ENCODE measurements at places on chromosomes 4 and X.

GRCh38 chr4:105808030-105808749 lies 87.1 kb upstream of the NPNT start:
- no peak for DNase-seq

DNA sequence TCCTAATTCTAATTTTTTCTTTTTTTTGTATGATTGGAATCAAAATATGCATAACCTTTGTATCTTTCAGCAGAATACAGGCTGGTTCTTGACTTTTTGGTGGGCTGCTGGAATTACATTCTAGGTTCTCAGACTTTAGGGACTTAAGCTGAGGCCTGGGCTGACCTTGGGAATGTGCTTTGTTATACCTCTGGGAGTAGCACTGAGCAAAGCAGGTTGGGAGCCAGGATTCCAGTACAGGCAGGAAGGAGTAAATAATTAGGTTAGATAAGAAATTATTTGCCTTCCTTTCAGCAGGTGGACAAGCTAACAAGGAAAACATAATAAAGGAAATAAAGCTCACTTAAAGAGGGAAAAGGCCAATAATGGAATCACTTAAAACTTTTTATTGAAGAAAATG lies 49.9 kb upstream of the SLC4A4 start:
- DNase-seq, result no peak

GRCh38 chr4:26218677-26219605 lies 101.9 kb upstream of the RBPJ start:
- no peak for DNase-seq

- DNase-seq, result peak; percentile 87
These were observed 4.2 kb upstream of the ZNF157 start for GRCh38 chrX:47366041-47366722.

- no peak for DNase-seq
These were observed 237.8 kb upstream of the PGRMC2 start for GRCh38 chr4:128525387-128525786.

DNA sequence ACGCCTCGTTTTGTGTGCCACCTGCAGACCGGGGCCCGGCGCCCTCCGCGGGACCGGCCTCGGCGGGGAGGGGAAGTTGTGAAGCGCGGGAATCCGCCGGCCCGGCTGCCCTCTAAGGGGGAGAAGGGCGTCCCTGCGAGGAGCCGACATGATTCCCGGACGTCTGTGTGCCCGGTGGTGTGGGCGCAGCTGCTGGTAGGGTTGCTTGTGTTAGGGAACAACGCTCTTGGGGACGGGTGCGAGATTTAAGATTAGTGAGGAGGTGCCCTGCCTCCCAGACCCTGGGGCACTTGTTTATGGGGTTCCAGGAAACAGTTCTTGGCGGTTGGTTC lies 627 bp downstream of the CDKN2AIP start:
- no peak for DNase-seq

GRCh38 chr4:62513306-62513705 lies 1313.2 kb downstream of the ADGRL3 start:
- no peak for DNase-seq

DNA sequence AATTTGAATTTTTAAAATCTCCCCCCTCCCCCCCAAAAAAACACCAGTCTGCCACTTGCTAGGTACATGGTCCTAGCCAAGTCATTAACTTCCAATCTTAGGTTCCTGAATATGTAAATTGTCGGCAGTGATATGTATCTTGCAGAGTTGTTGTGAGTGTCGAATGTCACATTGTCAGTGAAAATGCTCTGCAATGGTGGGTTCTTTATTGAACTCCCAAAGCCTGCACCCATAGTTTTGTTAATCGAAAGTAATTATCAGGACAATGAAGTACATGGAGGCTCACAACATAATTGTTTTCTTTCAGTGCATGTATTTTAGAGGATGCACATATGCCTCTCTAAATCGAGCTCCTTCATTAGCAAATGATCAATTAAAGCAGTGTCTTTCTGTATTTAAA lies 185.6 kb upstream of the S100G start:
- DNase-seq, result no peak

- DNase-seq, result no peak
These were observed 282.1 kb downstream of the BCOR start for GRCh38 chrX:39815631-39816030.

GRCh38 chrX:154758696-154759095 lies 4.0 kb upstream of the DKC1 start:
- DNase-seq, result no peak

- no peak for DNase-seq
These were observed 191.8 kb downstream of the ADAM29 start for GRCh38 chr4:175109933-175110332.

- DNase-seq, result no peak
These were observed 248.1 kb downstream of the EVC2 start for GRCh38 chr4:5460106-5460801.

GRCh38 chrX:109857584-109858228 lies 124.6 kb upstream of the ACSL4 start:
- no peak for DNase-seq

GRCh38 chrX:129115935-129116334 lies 407.4 kb downstream of the SMARCA1 start:
- DNase-seq, result no peak

All from NCI-H1417 treated with DMSO at 0.1 percent for 48 hours (cell line).